ENCODE measurements at places on chromosomes 4 and X.

GRCh38 chrX:136867518-136867917, 13.0 kb downstream of the RBMX start:
- DNase-seq = no peak

- no peak for DNase-seq
These were observed 67.1 kb downstream of the DTHD1 start for GRCh38 chr4:36348403-36348938.

- DNase-seq = no peak
These were observed 59.6 kb downstream of the LEF1 start for GRCh38 chr4:108109111-108109510.

DNA sequence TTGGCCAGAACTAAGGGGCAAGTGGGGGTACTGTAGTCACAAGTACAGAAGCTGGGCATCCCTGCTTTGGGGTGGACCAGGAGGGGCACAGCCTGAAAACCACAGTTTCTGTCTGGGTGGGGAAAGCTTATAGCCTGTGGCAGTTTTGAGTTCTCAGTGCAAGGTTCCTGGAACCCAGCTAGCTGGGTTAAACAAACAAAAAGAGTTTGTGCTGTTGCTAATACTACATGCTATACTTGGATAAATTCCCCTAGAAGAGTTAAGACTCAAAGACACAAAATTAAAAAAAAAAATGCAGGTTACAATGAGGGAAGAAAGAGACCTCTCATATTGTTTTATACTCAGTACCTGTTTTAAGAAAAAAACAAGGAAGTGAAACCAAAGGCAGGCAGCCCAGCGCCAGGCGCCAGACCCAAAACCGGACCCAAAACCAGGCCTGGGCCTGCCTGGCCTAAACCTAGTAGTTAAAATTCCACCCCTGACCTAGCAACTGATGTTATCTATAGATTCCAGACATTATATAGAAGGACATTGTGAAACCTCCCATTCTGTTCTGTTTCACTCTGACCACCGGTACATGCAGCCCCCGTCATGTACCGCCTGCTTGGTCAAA, 50.8 kb downstream of the SLC2A9 start:
- DNase-seq = no peak

- no peak for DNase-seq
These were observed 244.5 kb upstream of the TLL1 start for GRCh38 chr4:165628572-165628971.

GRCh38 chr4:103773691-103774231, 54.0 kb upstream of the TACR3 start:
- no peak for DNase-seq

DNA sequence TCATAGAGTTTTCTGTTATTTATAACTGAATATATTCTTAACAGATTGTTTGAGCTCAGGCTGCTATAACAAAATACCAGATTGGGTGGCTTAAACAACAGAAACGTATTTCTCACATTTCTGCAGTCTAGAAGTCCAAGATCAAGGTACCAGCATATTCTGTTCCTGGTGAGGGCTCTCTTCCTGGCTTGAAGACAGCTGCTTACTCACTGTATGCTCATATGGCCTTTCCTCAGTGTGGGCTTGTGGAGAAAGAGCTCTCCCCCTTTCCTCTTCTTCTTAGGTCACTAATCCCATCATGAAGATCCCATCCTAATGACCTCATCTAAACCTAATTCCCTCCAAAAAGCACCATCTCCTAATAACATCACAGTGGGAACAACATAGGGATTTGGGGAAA, 117.8 kb downstream of the RASGEF1B start:
- DNase-seq = no peak

GRCh38 chr4:104411502-104411901, 83.2 kb downstream of the CXXC4 start:
- no peak for DNase-seq

DNA sequence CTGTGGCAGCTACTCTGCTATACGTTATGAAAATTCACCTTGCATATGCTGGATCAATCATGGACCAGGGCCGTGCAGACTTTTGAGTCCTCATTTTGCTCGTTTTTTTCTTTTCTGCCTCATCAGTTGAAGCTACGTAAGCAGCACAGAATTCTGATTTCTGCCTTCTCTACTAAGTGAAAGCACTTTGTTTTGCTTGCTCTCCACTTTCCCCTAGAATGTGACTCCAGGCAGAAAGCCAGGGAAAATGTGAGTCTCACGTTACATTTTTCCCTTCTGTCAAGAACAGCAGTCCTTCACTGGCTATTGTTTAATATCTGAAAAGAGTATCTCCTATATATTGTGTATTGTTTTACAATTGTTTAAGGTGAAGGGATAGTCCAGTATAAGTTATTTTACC, 1840.1 kb downstream of the PCDH7 start:
- DNase-seq = no peak

- no peak for DNase-seq
These were observed 29.6 kb downstream of the MED14 start for GRCh38 chrX:40705658-40706312.

DNA sequence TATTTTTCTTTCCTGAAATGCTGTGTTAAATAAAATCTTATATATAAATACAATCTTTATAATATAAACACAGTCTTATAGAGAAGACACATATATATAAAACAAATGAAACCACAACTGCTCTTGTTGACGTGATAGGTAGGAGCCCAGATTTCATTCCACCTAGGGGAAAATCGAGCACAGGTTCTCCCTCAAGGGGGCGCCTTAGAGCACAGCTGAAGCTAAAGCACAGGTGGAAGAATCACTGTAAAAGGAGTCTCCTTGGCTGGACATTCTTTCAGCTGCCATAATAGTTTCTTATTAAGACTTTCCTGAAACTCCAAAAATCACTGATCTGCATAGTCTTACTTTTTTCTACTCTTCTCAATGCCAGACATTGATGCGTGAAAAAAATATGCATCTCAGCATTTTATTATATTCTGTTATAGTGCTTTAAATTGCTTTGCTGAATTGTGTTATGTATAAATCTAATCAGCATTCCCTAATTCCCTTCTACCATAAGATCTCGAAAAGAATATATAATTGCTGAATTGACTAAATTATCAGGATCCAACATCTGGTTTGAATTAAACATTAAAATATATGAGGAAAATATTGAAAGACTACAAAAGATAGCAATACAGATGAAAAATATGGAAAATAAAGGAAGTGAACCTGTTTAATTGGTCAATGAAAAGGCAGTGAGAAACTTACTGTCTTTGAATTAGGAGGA, 25.5 kb upstream of the RXFP1 start:
- DNase-seq = peak; percentile 58

GRCh38 chr4:94757192-94758140, at the start of gene BMPR1B:
BMPR1B (plus strand) TSS chr4:94757955; CDS start chr4:95104425, 346,470 bp downstream.
- peak; percentile 30 for DNase-seq

GRCh38 chr4:76585897-76586360, 150.9 kb downstream of the SHROOM3 start:
- peak; percentile 97 for DNase-seq

DNA sequence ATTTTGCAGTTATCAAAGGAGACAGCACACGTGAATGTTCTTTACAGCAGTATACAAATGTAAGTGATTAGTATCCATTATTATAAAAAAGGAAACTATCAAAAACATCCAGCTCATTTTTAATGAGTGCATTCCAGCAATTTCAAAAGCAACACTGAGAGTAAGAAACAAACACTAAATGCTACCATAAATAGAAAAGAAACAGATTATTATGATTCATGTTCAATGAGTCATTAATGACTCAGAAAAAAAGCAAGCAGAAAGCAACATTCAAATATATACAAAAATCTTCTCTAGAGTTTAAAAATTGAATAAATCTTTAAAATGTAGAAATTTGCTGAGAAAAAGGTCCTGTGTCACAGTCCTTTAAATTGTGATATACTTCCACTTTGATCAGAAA, 346.5 kb upstream of the FMR1 start:
- no peak for DNase-seq

DNA sequence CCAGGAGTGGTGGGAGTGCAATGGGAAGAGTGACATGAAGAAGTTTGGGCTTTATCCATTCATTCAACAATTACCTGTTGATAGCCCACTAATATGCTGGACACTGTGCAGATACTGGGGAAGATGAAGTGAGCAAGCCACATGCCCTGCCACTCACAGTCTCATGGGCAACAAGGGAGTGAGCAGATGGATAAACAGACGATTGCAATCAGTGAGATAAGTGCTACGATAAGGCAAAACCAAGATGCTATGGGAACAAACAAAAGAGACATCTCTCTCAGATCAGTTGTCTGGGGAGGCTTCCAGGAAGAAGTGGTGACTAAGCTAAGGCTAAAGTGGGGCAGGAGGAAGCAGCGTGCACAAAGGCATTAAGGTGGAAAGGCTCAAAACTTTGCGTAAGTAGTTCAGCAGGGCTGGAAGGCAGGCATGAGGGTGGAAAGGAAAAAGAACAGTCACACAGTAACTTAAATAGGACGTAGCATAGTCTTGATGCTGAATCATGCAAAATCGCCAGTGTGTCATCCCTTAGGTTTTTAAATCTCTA, 31.7 kb downstream of the GAB3 start:
- no peak for DNase-seq

DNA sequence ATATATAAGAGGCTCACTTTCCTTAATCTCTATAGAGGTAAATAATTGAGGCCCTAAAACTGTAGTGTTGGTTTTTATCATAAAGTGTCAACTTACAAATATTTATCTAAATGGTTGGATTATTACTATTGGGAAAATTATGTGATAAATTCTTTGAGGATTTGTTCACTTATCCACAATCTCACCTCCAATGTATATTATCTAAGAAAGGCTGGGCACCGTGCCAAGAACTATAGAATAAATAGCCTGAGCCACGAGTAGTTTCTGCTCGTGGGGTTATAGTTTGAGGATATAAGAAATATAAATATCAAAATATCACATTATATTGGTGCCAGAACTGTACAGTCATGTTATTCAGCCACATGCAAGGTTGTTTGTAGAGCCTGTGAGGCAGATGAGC, 177.9 kb downstream of the VEGFC start:
- DNase-seq = no peak

DNA sequence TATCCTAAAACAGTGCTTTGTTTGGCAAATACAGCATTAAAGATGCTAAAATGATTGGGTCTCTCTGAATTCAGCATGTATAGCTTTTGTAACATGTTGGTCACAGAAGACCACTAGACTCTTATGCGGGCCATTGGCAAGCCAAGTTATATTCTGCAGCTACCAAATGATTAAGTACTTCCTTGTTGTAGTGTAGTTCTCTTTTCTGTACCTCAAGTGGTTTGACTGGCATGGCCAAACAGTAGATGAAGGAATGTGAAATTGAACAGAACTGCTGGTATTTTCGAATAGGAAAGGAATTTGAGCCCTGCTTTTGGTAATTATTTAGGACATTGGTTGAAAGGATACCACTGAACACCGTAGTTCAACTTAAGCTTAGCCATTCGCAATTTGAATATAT, 193.9 kb upstream of the GPC4 start:
- no peak for DNase-seq

Data from H9 (cell line).